ENCODE measurements at places on chromosomes 12 and 14. TPM values are rescaled to one million over a fixed set of nuclear protein-coding genes. Genes with fewer than 3 reads are reported as not detected.

Gene FANCM
- 11.1 TPM for total RNA-seq

Gene PRB2
- not detected for total RNA-seq

- no peak for DNase-seq
Measured at GRCh38 chr14:63361790-63362189, 43.1 kb upstream of the GPHB5 start.

DNA sequence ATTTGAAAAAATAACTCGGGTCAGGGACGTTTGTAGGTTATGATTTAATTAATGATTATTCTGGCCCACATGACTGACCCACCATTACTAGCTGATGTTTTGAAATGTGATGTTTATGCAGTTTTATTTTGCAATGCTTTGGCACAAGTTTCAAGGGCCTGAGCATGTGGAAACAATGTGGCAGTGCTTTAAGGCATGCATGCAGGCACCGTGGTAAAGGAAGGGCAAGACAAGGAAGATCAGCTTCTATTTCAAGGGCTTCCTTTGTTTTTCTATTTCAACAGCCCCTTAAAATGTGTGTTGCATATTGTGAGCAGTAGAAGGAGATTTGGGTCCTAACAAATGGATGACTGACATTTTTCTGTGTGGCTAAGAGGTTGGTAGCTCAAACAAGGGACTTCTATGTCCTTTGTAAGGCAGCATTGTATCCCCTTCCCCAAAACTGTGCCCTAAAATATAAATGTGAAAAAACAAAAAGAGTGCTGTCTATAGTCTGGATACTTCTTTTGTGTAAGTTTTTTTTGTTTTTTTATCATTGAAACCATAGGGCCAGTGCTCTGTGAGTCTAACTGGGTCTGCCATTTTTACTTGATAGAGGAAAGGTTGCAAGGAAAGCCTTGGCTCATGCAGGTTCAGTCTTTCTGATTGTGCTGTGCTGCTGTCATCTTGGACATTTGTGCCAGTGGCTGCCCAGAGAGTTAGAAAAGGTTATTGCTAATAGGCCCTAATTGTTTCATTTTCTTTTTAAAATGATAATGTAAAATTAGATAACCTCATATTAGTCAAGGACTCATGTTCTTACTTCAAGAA, 103.5 kb downstream of the FGD4 start:
- no peak for DNase-seq

- DNase-seq, result no peak
Measured at GRCh38 chr14:91159906-91160305, 46.0 kb downstream of the DGLUCY start.

- DNase-seq, result no peak
Measured at GRCh38 chr12:106750524-106750923, 24.0 kb upstream of the RIC8B start.

DNA sequence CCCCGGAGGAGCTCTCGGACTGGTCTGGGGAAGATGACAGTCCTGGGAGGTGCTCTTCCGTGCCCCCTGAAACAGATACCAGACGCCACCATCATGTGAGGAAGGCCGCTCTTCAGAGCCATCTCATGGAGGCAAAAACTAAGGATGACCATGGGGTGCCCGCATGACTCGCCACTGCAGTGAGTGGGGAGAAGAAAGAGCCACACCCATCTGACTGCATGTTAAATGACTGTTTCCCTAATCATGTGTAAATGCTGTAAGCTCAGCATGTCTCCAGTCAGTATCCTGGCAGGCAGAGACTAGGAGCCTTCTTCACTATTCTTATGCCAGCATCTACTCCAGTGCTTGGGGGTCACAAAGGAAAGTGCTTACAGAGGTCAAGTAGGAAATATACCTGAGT, 4.0 kb downstream of the STON2 start:
- DNase-seq, result no peak

All from progenitor cell of endocrine pancreas (in vitro differentiated cells).